Stimulated activated CD8-positive, alpha-beta memory T cell treated with anti-CD3 and anti-CD28 coated beads, Interleukin-2, amount 100 ng/mL, for 48 hours (primary cell): ENCODE measurements at places on chromosomes 3 and 15.
A peak's percentile ranks its signal among the peaks of the same experiment; 100 is the strongest.

- DNase-seq = no peak
Measured at GRCh38 chr15:101135532-101136166, 116.2 kb downstream of the CHSY1 start.

GRCh38 chr15:33716025-33716424 is 252.3 kb upstream of the CHRM5 start:
- DNase-seq = peak; percentile 3

- no peak for DNase-seq
Measured at GRCh38 chr15:63384906-63385305, 3.3 kb upstream of the CA12 start.

DNA sequence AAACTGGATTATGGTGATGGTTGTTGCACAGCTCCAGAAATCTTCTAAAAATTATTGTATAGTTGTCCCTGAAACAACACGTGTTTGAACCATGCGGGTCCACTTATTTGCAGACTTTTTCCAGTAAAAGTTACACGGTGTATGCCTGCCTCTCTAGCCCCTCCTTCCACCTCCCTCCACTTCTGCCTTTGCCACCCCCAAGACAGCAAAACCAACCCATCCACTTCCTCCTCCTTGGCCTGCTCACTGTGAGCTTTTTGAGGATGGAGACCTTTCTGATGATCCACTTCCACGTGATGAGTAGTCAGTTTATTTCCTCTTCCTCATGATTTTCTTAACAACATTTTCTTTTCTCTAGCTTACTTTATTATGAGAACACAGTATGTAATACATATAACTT is 5.4 kb downstream of the CYFIP1 start:
- no peak for DNase-seq

GRCh38 chr15:85625166-85625830 is 169.4 kb downstream of the KLHL25 start:
- no peak for DNase-seq

DNA sequence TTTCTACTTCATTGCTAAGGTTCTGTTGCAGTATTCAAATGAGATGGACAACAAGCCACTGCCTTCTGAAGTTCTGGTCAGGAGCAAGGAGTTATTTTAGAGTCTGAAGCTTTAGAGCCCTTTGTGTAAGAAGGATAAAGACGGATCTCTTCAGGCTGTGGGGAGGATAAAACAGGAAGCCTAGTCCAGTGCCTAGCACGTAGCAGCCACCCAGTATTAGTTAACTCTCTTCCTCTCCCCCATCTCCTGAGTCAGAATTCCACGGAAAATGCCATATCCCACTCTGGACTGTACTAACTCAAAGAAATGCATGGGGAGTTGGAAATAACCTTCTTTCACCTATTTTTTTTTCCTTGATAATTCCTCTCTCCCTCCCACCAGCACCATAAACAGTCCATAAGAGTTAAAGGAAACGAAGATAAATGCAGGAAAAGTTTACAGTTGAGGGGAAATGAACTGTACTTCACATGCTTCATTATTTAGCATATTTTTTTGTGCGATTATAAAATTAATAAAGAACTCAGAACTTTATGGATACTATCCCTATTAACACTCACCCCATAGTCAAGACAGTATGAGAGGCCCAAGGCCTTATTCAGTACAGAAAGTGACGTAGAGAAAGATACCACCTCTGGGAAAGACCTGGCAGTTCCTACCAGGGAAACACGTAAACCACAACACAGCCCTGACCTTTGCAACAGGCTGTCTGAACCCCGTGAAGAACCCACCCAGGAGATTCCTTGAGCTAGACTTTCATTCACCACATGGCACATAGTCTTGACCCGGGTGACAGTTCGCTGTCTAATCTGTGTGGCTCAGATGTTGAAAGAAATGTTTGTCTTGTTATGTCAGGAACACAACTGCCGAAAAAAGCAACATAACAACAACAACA is 9.2 kb downstream of the IGF2BP2 start:
- DNase-seq = no peak

DNA sequence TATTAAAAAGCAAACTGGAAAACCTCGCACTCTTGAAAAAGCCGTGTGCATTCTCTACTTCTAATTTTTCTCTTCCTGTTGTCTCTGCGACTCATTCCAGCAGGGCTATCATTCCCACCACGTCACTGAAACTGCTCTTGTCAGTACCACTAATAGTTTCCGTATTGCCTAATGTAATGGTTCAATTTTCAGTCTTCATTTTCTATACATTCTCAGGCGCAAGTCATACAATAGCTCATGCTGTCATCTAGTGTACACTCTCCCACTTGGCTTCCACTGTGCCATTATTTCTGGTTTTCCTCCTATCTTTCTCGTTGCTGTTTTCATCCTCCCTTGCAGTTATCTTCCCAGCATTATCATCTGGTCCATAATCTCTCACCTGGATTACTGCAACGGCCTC is 160.2 kb downstream of the SPATA16 start:
- DNase-seq = no peak

DNA sequence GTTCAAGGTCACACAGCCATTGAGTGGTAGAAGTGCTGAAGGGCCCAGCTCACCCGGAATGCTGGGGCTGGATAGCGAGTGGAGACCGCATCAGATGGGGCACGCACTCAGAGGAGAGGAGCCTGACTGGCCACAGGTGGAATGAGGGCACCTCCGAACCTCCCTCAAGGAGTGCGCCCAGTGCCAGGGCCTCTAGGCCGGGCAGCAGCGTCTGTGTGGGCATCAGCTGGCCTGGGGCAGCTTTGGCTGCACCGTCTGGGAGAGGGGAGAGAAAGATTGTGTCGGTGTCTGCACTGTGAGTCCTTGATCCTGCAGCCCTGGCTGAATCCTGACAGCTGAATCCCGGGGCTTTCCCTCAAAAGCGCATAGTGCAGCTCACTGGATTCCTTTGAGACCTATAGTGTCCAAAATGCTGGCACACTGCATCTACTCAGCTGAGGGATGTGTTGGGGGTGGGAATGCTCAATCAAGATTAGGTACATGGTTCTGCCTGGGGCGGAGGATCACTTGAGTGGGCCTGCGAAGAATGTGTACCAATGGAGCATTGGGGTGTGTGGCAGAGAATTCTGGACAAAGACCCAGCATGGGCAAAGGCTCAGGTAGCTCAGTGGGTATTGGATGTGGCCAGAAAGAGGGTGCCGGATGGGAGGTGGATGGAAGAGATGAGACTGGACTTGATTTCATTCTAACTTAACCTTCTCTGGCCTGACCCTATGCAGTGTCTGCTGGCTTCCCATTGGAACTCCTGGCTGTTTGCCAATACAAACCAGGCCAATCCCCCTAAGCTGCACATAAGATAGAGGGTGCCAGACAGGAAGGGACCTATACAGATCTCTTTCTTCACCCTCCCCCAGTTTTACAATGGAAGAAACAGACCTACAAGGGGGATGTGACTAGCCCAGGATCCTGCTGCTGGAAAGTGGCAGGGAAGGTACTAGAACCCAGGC is 950 bp downstream of the ANKDD1A start:
- no peak for DNase-seq
